ENCODE measurements at places on chromosomes 12 and 14.
A peak's percentile ranks its signal among the peaks of the same experiment; 100 is the strongest.

DNA sequence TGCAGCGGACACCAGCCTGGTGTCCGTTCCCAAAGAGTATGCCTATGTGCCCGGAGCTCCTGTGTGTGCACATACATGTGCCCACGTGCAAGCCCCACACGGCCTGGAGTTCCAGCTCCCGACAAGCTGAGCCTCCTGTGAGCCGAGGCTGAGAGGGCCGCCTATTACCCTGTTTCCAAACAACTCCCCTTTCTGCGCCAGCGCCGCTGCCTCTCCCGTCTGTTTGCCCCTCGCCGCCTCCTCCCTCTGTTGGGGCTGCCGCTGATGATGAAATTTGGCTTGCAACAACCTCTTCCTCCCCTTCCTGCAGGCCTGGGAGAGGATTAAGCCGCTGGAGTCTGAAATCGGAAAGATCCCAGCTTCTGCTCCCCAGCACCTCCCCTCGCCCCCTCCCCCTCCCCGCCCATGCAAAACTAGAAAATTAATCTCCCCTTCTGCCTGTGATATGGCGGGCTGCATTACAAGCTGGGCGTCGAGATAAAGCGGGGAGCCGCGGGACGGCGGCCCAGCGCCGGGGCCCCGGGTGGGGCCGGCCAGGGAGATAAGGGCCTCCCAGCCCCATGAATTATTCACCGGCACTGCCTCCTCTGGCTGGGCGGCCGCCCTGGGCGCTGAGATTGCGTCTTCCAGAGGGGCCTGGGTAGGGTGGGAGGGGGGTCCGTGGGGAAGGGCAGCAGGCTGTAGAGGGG, 6.8 kb upstream of the ASIC1 start:
- DNase-seq: no peak

DNA sequence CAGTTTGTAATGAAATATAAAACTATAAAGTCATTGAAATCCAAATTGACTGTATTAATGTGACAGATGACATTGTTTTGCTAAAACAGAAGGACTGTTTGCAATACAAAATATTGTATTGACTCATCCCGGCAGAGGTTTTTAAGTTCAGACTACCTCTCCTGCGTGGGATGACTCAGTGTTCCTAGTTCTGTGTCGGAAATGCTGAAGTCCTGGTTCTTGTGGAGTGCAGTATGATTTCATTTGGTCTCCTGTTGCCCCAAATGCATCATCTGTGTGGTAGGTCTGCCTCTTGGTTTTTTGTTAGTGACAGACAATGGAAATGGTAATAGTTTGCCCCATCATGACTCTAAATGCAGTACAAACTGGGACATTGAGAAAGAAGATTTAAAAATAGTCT, 27.8 kb downstream of the PELI2 start:
- no peak for DNase-seq

DNA sequence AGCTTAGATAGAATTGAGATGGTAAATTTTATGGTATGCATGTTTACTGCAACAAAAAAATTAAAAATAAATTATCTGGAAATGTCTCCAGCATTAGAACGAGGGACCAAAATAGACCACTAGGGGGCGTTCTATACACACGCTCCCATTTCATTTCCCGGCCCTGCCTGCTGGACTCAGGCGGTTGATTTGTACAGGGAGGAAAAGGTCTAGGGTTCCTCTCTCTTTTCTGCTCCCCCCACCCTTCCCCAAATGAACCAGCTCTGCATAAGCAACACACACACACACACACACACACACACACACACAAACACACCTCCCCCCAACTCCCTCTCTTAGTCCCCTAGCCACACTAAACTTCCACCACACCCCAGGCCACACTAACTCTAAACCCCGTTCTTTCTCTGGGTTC, 7.8 kb upstream of the DTX1 start:
- peak; percentile 57 for DNase-seq

GRCh38 chr12:76922866-76923265, 44.0 kb upstream of the CSRP2 start:
- DNase-seq: no peak

- no peak for DNase-seq
These were observed 12.5 kb downstream of the VWF start for GRCh38 chr12:6112004-6112403.

DNA sequence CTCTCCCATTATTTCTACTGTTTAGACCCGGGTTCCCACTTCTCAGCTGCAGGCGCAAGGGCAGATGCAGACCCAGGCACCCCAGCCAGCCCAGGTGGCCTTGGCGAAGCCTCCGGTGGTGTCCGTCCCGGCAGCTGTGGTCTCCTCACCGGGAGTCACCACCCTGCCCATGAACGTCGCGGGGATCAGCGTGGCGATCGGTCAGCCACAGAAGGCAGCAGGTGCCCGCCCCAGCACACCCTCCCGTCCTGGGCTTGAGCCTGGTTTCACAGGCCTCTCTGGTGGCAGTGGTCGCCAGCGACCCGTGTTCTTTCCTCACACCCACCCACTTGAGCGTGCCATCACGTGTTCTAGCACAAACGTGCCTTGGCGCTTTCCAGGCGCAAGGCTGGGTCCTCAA, 77.4 kb downstream of the DDX51 start:
- DNase-seq: no peak
